ENCODE measurements at places on chromosomes 5 and 9. TPM values are rescaled to one million over a fixed set of nuclear protein-coding genes. Genes with fewer than 3 reads are reported as not detected.

The ZBTB34 gene
- total RNA-seq, result 10.5 TPM

The EFNA5 gene
- 36.1 TPM for total RNA-seq

- DNase-seq, result no peak
Observed at GRCh38 chr5:149674686-149675085, 55.4 kb upstream of the PPARGC1B start.

DNA sequence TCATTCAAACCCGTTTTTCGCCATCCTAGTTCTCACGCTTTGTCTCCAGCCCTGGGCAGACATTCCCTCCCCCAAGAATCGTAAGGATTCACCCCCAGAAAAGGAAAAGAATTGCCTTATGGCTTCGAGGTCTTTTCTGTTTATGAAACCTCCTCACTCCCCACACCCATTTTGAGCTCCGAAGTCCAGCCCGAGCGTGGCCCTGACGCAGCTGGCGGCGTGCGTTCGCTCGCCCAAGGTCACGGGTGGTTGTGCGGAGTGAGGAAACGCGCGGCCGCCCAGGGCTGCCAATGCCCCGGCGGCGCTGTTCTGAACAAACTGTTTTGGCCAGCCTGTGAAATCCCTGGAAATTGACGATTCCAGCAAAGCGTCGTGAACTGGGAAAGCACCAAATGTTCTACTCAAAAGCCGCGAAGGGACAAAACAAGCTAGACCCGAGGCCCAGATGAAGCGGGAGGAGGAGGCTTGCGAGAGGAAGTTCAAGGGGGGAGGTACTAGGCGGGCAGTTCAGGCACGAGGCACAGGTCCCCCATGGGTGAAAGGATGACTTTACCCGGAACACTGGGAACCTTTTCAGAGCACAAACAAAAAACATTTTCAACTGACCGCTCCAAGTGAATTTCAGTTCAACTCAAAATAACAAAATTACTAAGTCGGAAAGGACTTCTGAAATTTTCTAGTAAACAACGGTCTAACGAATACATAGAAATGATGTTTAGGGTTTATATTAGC lies 683 bp upstream of the ZFAND5 start:
- peak; percentile 88 for DNase-seq

DNA sequence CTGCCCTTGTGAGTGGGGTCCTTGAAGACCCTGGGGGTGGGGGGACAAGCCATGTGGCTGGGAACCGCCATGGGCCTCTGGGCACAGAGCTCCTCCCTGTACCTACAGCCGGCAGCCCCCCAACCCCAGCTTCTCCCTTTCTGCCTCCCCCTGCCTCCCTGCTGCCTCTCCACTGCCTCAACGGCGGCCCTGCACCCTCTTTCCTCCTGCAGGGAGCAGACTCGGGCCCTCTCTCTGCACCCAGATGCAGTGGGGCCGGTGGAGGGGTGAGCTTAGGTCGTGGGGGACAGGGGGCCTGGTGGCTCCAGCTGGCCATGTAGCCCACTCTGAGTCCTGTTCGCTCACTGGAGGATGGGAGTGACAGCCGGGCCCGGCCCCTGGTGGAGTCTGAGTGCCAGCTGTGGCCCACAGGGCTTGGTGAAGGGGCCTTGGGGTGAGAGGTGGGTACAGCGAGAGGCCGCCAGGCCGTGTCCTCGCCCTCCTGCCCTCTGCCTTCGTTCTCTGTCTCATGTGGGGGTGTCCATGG lies 139.3 kb upstream of the COL5A1 start:
- DNase-seq, result no peak

GRCh38 chr5:73450672-73451223 lies 2.2 kb upstream of the FOXD1 start:
- peak; percentile 37 for DNase-seq

All from dermis blood vessel endothelial cell (primary cell).